ENCODE measurements at places on chromosomes 3 and 15. TPM values are rescaled to one million over a fixed set of nuclear protein-coding genes. Genes with fewer than 3 reads are reported as not detected.

Gene EPHB3
- total RNA-seq = 1.0 TPM

Gene RTP1
- total RNA-seq = 0.29 TPM

Gene ZNF385D
- not detected for total RNA-seq

Gene TRPM1
- total RNA-seq = not detected

Gene TMEM108
- 1.0 TPM for total RNA-seq

Gene GJD2
- not detected for total RNA-seq

Gene ETFA
- total RNA-seq = 169 TPM

Gene DISP2
- 0.27 TPM for total RNA-seq

Gene ZPLD1
- total RNA-seq = 0.06 TPM
